ENCODE measurements at places on chromosomes 16 and 17.
A peak's percentile ranks its signal among the peaks of the same experiment; 100 is the strongest.

DNA sequence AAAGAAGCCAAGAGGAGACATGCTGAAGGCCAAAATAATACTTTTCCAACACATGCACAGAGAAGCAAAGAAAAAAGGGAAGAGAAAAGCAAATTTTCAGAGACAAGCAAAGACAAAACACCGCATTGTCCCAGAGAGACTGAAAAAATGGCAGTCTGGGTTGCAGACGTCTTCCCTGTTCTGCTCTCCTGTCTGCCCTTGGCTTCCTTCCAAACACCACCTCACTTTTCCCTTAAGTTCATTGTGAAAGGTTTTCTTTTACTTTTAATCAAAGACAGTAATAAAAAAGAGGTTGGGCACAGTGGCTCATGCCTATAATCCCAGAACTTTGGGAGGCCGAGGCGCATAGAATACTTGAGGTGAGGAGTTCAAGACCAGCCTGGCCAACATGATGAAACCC lies 21.2 kb upstream of the VAT1L start:
- no peak for DNase-seq

GRCh38 chr17:82239401-82239925 lies 10.6 kb downstream of the SLC16A3 start:
- no peak for DNase-seq

GRCh38 chr16:50260206-50261159 lies 5.9 kb upstream of the ADCY7 start:
- DNase-seq: no peak

- DNase-seq: no peak
These were observed 189.7 kb downstream of the SNX29 start for GRCh38 chr16:12166271-12166670.

DNA sequence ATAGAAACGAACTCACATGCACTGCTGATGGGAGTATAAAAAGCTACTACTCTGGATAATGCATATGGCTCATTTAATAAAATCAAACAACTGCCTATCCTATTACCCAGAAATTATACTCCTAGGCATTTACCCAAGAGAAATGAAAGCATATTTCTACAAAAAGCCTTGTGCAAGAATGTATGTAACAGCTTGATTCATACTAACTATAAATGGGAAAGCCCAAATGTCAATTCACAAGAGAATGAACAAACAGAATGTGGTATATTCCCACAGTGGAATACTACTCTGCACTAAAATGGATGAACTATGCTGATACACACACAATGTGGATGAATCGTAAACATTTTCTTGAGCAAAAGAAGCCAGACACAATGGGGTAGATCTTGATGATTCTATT lies 38.4 kb downstream of the KIAA0753 start:
- DNase-seq: no peak

DNA sequence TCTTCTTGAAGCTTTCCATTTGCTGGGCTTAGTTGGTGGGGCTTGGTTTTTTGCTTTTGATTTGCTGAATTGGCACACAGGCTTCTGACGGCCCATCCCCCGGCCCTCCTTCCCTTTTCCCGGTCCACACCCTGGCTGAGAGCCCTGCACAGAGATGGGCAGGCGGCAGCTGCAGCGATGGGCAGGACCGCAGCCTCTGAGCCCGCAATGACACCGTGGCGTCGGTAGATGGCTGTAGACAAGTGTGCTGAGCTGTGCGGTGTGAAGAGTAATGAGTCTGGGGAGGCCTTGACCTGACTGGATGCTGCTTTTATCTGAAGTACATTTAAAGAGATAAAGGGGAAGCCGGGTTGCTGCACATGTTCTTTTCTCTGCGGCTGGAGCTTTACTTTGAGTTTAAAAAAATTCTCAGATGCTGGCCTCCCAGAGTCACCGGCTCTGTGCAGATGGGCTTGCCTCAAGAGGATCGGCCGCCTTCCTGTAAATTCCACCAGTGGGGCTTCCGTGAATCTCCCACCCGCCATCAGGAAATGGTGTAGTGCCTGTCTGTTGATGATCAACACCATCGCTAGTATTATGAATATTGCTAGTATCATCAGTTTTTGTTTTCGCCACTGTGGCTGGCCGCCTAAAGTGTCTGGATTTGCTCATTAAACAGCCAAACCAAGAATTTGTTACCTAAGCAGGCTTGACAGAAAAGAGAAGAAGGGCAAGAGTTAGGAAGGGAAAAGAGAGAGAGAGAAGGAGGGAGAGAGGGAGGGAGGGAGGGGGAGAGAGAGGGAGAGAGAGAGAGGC lies 245.6 kb upstream of the RBFOX1 start:
- peak; percentile 39 for DNase-seq

DNA sequence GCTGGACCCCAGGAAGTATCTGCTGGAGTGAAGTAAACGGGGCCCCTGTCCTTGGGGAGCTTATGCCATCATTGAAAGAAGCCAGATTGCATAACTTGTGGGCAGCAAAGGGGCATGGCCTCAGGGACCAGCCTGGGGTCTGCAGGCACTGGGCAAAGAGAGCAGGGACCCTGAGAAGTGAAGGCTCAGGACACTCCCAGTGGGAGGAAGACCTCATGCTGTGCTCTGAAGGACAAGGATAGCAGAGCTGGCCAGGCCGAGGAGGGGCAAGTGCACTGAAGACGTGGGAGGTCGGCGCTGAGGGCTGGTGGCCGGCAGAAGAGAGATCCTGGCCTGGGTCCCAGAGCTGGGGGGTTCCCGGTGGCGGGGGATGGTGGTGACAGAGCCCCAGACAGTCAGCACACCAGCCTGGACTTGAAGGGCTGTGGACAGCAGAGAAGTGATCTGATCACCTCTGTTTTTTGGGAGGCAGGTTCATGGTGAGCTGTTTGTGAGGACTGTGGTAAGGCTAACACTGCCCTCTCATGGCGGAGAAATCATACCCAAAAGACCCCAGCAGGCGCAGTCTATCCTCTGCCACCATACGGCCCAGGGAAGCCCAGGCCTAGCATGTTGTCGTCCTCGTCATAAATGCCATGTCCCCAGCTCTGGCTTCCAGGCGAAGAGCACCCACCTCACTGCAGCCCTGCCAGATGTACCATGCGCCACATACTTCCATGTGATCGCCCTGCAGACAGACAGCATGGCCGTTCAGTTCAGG lies 7.1 kb upstream of the CNP start:
- DNase-seq: peak; percentile 42

- DNase-seq: no peak
These were observed 71.1 kb upstream of the AMZ2 start for GRCh38 chr17:68176718-68177117.

DNA sequence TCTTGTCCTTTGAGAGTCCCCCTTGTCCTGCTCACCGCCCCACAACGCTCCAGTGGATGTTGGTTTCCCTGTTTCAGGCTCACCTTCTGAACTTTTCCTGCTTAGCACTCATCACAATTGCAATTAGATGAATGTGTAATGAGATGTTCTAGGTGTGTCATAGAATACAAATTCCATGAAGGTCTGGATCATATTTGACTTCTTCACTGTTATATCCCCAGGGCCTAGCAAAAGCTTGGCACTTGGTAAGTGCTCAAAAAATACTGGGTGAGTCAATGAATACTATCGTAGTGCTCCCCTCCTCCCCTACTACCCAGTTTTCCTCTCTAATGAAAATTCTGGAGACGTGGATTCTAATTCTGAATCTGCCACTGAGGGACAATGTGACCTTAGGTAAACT lies 33.1 kb downstream of the DNAH3 start:
- no peak for DNase-seq

DNA sequence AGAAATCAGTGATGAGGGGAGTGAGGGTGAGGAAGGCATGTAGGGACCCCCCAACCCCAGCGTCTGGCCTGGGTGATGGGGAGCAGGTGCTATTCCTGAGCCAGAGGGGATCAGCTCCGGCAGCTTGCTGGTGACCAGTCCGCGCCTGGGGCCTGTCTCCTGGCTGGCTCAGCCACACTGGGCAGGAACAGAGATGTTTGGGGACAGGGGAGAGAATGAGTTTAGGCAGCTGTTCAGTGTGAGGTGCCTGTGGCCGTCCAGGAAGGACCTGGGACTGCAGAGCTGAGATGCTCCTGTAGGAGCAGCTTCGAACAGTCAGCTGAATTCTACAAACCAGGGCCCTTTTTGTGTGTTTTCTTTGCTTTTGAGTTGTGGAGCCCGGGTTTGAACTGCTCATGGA lies 23.2 kb upstream of the SPNS2 start:
- DNase-seq: no peak

GRCh38 chr17:78802008-78802407 lies 19.9 kb upstream of the CYTH1 start:
- no peak for DNase-seq

GRCh38 chr16:78506367-78507193 lies 407.1 kb downstream of the WWOX start:
- DNase-seq: peak; percentile 20

GRCh38 chr17:56918916-56919315 lies 5.1 kb upstream of the TRIM25 start:
- DNase-seq: no peak

GRCh38 chr16:66521951-66522771 lies 27.8 kb downstream of the TK2 start:
- DNase-seq: peak; percentile 95

- DNase-seq: no peak
These were observed 250.4 kb downstream of the MRTFB start for GRCh38 chr16:14321542-14321941.

GRCh38 chr17:78647032-78647431 lies 69.8 kb upstream of the DNAH17 start:
- no peak for DNase-seq
